ENCODE measurements at places on chromosomes 7 and 10.
A peak's percentile ranks its signal among the peaks of the same experiment; 100 is the strongest.

GRCh38 chr10:48192881-48193450 lies 81.5 kb downstream of the FRMPD2 start:
- no peak for DNase-seq

- no peak for DNase-seq
These were observed 16.7 kb upstream of the KLF6 start for GRCh38 chr10:3801558-3802192.

- DNase-seq = peak; percentile 93
These were observed 256.5 kb downstream of the FRMD4A start for GRCh38 chr10:14074062-14074884.

DNA sequence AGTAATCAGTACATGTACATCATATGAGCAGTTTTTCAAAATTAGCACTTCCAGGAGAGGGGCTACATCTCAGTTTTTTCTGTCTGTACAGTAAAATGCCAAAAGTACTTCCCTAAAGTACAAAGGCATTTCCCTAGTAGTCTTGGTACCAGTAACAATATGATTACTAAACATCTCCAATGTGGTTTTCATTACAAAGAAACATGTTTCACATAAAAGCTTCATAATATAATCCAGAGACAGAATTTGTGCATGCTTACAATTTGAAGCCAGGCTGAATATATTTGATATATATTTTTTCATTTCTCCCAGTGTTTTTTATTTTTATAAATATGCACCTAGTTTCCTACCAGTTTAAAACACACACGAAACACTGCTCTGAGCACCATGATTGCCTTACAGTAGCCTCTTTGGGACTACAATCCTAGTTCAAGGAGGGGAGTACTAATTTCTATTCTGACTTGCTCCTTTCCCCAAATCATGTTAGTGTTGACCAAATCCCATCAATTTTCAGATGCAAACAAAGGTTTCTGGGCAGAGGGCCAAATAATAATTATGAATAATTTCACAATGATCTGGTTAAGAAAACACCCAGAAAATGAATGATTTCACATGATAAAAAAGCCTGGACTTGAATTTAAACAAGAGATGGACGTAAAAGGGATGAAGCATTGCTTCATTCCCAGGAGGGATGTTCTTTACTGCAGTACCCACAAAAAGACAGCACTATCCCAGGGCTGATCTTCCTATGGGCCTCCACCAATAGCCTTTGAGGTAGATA lies 201.3 kb downstream of the SLC25A13 start:
- no peak for DNase-seq

- no peak for DNase-seq
These were observed 16.8 kb upstream of the CRYGN start for GRCh38 chr7:151456782-151457181.

DNA sequence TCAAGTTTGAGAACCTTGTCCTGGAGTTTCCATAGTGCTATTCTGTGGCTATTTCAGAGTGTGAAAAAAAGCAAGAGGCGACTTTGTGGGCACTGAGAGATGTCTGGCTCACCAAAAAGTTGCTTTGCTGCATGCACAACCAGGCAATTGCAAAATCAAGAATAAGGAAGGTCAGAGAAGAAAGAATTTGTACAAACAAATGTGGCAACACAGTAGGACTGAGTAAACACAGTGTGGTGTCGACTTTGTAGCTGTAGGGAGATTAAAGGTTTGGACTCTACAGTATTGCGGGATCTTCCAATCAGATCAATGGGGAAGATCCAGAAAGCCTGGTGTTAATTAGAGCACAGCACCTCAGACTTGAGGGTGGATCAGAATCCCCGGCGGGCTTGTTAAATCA lies 88.1 kb upstream of the PLPP4 start:
- DNase-seq = no peak

DNA sequence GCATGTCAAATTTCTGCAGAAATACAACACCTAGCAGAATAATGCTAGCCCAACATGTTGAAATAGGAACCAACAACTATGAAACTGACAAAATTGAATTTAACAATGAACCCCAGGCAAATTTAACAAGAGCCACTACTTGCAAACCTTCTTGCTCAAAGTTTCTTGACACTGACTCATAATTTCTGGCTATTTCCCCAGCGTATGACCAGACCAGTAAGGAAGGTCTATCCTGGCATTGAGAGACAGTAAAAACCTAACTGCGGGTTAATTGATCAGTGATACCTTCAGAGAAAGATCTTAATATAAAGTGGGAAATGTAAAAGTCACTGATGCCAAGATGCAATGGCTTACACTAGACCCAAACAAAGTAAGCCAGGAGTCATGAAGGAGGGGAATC lies 510.1 kb downstream of the ARL4A start:
- DNase-seq = no peak

GRCh38 chr10:110610308-110610774 lies 33.8 kb upstream of the RBM20 start:
- no peak for DNase-seq

- no peak for DNase-seq
These were observed 27.0 kb upstream of the UBN2 start for GRCh38 chr7:139203992-139204391.

DNA sequence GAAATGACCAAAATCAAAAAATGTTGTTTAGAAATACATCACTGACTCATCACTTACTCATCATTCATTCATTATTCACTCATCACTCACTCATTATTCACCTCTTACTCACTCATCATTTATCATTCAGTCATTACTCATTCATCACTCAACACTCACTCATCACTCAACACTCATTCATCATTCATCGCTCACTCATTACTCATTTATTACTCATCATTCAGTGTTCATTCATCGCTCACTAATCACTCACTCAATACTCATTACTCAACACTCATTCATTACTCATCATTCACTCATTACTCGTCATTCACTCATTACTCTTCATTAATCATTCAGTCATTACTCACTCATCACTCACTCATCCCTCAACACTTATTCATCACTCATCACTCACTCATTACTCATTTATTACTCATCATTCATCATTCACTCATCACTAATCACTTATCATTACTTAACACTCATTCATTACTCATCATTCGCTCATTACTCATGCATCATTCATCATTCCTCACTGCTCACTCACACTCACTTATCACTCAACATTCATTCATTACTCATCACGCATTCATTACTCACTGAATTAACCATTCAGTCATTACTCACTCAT lies 238.5 kb downstream of the ADARB2 start:
- no peak for DNase-seq

DNA sequence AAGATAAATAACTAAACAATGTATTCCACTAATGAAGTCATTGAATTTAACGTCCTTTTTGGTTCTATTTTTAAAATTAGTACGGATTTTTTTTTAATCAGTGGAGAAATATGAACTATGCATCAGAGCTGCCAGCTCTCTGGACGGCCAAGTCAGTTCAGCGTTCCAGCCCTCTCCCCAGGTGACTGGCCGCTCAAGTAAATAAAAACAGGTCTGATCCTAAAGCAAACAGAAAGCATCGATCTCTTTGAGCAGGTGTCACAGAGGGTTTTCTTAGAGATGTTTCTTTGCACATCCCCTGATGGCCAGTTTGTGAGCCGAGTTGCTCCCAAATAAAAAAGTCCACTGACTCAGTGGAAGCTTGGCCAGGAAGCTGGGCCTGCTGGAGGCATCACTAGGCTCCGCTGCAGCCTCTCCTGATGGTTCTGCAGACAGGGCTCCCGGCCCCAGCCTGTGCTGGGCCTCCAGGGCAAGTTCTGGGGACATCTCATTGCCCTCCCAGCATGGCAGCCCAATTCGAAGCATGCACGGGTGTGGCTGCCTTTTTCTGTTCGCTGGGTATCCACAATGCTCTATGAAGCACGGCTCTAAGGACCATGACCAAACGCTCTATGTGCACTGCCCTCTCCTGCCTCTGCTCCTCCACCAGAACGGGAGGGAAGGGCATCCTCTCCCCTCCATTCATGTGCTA lies 74.7 kb upstream of the PPP2R2D start:
- DNase-seq = no peak

- no peak for DNase-seq
These were observed 142.2 kb upstream of the CDCA7L start for GRCh38 chr7:22087861-22088260.

DNA sequence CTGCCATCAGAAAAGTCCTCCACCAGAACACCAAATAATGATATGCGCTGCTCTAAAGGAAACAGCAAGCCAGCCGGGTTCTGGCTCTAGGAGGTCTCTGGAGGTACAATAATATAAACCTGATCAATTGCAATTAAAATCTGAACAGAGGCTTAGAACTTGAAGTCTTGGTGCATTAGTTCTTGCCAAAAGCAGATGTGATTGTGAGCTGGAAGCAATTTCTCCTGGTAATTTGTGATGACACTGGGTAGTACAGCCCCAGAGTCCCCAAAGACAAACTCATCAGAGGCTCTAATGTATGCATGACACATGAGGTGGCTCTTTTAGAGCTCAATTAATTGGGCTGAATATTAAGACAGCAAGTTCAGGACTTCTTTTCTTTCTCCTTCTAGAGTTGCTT lies 3.3 kb downstream of the ETV1 start:
- DNase-seq = no peak

DNA sequence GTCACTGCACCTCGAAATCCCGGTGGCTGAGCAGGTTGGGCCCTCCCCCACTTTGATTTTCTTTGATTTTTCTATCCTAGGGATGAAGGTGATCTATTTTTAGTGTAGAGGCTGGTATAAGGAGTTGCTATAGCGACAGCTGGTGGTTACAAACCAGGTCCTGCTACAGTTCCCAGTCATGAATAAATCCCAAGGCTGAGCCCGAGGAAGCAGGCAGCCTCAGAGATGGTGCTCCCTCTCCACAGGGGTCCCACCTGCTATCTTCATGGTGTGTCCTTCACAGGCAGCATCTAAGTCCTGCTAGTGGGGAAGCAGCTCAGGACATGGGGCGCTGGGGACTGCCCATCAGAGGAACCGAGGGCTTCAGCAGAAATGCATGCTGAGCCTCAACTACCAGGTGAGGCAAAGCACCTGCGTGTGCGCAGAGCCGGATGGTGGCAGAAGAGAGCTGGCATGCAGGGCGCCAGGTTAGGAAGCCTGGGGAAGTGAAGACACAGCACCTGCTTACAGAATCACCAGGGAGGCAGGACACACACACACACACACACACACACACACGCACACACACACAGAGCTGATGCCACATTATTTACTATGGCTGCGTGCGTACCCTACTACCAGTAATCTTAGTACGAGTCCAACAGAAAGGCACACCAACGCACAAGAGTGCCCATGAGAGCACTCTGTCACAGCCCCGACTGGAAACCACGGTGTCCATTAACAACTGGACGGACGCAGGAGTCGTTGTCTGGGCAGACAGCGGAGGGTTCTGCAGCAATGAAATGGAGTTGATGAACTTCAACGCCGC lies 150.9 kb downstream of the PRKAG2 start:
- DNase-seq = no peak

- DNase-seq = no peak
These were observed 18.7 kb downstream of the C10orf105 start for GRCh38 chr10:71700731-71701368.

- peak; percentile 88 for DNase-seq
These were observed 494 bp downstream of the REPIN1 start for GRCh38 chr7:150368884-150369747.

DNA sequence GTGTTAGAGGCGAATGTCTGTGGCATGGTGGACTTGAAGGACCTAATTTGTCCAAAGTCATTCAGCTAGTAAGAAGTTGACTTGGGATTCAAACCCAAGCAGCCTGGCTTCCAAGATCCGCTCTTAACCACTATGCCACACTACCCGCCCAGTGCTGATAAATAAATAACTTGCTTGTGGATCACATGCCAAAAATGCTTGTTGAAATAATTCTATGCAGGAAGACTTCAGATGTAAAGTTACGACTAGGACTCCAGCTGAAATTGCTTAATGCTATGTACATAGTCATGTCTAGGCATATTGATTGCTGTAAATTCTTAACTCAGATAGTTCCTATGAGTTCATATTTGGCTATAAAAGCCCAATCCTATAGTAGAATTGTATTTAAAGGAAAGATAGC lies 76.0 kb downstream of the PLXDC2 start:
- no peak for DNase-seq

GRCh38 chr7:143886826-143887477 lies 15.0 kb downstream of the TCAF1 start:
- no peak for DNase-seq

DNA sequence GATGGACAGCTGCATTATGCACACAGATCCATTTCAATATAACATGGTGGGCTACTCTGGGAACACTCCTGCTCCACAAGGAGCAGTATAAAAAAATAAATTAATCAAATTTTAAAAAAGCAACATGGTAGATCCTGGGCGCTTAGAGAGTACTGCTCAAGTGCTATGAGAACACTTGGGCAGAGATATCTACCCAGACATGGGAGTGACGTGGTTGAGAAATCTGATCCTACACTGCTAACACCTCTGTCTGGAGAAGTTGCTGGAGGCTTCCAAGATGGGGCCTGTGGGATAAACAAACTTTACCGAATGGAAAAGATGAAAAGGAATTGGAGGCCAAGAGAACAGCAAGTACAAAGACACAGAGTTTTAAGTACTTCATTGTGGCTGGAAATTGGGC lies 9.0 kb downstream of the NSMCE4A start:
- DNase-seq = no peak

DNA sequence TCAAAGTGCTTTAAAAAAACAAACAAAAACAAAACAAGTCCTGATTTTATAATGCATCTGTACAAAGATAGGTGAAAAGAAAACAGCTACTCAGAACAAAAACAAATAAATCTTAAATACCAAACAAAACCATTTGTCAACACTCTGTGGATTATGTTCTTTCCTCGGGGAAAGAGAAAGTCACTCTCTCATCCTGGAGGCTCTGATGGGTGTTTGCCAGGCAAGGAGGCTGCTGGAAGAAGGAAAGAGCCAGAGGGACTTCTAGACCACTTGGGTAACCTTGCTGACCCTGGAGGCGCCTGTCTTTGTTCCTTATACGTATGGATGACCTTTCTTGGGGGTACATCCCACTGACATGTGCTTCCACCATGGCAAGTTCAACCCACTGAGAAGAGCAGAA lies 92.8 kb downstream of the ZRANB1 start:
- DNase-seq = no peak

DNA sequence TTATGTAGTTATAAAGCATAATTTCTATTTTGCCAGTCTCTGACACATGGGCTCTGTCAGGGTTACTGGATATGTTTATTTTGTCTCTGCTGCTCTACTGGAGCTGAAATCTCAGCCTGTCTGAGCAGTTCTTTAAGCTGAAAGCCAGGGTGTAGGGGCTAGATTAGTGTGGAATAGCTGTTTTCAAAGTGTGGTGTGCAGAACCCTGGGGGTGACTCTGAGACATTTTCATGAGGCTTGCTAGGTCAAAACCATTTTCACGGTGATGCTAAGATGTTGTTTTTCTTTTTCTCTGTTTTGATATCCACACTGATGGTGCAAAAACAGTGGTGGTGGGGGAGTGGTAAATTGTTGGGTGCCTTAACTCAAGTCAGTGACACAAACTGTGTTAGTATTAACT lies 45.5 kb downstream of the CREM start:
- no peak for DNase-seq

- peak; percentile 41 for DNase-seq
These were observed 335.1 kb downstream of the ADARB2 start for GRCh38 chr10:1402016-1402770.

DNA sequence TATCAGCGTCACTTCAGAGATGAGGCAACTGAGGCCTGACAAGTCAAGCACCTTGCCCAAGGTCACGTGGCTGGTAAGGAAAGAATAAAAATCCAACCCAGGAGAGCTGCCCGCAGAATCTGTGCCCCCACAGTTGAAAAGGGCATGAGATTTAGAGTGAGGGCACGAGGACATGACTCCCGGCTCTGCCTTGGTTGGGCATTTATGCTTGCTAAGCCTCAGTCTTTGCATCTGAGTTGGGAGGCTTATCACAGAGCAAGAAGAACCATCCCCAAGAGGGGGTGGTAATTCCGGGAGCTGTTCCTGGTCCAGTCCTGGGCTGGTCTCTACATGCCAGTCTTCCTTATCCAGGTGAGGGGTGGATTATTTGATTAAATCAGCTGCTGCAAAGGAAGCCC lies 37.3 kb downstream of the PLPP4 start:
- DNase-seq = no peak

All from tibial artery (tissue), 4 donors.